ENCODE measurements at places on chromosomes 13 and 19.

DNA sequence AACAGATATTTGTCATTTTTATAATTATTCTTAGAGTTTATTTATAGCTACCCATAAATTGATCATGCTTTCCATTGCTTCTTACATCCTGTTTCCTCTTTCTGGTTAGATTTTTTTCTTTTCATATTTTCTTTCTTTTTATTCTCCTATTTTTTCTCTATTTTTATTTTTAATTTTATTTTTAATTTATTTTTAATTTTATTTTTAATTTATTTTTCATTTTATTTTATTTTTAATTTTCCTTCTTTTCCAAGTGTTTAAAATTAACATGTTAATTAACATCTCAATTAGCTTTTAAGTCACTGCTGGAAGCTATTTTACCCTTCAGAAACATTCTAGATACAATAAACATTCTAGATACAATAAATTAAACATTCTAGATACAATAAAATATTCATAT lies 269.6 kb downstream of the B3GLCT start:
- no peak for DNase-seq

- no peak for DNase-seq
Measured at GRCh38 chr19:28239270-28239669, 973.7 kb downstream of the UQCRFS1 start.

- no peak for DNase-seq
Measured at GRCh38 chr19:5997371-5997770, 19.4 kb upstream of the RANBP3 start.

GRCh38 chr19:41218615-41219507 lies at the start of gene AXL:
Gene AXL, plus strand, starts transcription at chr19:41219223. Its CDS starts 170 bp downstream, at chr19:41219393.
- peak; percentile 49 for DNase-seq

GRCh38 chr19:43731846-43732245 lies 16.0 kb downstream of the IRGC start:
- DNase-seq = no peak

DNA sequence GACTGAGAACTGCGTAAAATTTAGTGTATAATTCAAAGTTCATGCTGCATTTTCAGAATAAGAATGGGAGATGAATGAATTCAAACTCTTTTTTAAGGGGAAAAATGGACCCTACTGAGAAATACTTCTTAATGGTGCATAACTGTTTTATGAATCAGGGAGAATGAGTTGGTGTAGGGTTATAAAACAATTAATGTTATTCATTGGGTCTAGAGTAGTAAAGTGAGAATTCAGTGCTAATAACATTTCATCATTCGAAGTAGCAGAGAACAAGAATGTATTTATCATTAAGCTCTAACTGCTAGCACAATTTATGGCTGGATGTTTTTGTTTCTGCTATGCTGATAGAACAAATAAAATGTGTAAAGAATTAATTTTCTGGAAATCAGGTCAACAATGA lies 310.2 kb downstream of the SLITRK5 start:
- no peak for DNase-seq

DNA sequence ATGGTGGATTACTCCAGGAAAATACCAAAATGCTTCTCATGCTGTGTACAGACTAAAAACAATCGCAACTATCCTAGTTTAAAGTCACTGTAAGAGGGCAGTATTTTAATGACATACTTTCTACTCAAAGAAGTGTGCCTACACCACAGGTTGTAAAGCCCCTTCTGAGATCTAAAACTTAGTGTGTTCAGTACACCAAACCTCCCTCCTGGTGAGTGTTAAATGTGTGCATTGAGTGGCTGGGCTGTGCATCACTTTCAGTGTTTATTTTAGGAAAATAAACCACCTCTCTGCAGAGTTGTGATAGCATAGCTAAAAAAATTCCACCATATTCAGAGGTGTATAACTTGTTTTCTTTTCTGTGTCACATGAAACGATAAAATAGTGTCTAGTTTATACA lies 263.7 kb downstream of the DACH1 start:
- no peak for DNase-seq

DNA sequence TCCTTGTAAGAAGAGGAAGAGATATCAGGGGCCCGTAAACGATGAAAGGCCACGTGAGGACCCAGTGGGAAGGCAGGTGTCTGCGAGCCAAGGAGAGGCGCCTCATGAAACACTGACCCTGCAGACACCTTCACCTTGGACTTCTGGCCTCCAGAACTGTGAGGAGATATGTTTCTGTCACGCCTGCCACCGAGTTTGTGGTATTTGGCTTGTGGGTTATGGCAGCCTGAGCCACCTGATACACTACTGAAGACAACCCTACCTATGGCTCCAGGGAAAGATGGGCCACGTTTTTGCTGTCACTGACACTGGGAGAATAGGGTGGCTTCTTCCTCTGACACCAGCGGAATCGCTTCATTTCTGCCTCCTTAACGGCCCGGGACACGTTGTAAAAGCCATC lies 217.5 kb upstream of the MAB21L1 start:
- no peak for DNase-seq

- DNase-seq = peak; percentile 97
Measured at GRCh38 chr19:45641274-45642105, 2.3 kb upstream of the EML2 start.

- DNase-seq = peak; percentile 39
Measured at GRCh38 chr13:80979035-80979641, 638.2 kb upstream of the SPRY2 start.

DNA sequence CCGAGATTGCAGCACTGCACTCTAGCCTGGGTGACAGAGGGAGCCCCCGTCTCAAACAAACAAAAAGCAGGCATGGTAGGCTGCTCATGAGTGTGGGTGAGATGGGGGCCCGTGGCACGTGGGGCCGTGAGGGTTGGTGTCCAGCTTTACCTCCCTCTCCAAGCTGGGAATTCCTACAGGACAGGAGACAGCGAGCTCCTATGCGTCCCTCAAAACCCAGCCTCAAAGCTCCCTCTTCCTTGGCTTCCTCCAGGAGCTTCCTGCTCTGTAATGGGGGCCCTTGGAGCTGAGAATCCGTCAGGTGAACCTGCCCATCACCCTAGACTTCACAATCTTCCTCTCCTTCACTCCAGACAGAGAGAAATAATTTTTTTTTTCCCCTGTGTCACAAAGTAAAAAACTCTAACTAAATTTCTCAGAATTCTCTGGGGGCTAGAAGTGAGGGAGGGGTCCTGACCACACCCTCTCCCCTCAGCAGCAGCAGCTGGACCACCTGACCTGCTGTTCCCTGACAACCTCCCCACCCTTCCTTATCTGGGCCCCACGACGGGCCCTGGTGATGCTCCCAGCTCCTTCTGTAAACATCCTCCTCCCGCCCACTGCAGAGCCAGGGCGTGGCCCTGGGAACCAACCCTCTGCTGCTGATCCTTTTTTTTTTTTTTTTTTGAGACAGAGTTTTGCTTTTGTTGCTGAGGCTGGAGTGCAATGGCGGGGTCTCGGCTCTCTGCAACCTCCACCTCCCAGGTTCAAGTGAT lies 22.1 kb upstream of the WDR18 start:
- peak; percentile 89 for DNase-seq

DNA sequence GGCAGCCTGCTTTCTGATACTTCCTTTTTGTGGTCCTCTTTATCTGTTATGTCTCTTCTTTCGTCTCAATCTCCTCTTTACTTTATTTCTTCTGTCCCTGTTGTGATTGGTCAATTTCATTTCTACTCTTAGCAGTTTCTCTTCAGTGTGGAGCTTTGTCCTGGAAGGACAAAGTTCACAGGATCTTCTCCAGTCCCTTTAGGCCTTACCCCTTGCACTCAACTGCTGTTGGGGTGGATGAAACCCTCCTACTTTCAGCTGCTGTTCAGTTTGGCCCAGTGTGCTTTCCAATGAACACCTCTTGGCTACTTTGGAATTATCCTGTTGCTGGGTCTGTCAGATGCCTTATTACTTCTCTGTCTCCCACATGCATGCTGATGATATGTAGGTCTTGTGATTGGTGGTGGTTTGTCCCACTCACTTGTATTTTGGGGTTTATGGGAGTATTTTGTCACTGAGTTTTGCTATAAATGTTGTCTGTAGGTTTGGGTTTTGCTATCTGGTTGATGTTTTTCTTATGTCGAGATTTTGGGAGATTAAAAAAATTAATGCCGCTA lies 24.8 kb downstream of the WDR62 start:
- DNase-seq = no peak

DNA sequence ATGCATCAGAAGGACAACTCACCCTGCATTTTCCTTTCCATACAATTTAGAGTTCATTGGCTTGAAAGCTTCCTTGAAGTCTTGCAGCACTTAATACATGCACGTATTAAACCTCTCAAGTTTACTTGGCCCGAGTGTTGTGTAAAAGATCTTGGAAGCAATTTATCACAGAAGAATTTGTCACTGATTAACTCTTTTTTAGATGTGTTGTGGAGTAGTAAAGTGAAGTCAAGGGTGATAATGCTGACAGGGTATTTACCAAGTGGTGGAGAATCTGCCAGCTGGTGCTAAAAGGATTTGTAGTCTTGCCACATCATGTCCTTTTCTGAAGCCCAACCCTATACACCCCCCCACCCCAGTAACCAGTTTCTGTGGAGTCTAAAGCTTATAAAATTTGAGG lies 421.0 kb upstream of the MIR17HG start:
- DNase-seq = no peak

DNA sequence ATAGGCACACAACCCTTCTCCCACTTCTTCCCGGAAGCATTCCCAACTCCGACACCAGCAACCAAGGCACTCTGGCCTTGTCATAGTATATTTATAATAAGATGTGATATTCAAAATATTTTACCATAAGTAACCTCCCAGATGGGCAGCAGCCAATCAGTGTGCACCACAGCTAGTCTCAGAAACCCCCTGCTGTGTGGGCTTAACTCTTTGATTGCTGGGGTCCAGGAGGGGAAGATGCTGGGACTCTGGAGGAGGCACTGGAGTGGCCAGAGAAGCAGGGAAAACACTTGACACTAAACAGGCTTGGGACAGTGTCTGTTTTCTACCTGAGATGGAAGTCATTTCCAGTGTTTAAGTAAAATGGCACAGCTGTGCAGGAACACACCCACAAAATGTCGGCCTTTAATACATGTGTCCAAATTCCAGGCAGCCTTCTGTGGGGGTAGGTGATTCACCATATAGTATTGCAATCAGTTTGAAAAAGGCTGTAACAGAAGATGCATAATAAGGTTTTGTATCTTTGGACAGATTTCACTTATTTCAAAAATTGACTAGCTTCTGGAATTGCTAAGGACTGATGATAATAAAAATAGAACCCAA lies 100.7 kb downstream of the MBNL2 start:
- no peak for DNase-seq

DNA sequence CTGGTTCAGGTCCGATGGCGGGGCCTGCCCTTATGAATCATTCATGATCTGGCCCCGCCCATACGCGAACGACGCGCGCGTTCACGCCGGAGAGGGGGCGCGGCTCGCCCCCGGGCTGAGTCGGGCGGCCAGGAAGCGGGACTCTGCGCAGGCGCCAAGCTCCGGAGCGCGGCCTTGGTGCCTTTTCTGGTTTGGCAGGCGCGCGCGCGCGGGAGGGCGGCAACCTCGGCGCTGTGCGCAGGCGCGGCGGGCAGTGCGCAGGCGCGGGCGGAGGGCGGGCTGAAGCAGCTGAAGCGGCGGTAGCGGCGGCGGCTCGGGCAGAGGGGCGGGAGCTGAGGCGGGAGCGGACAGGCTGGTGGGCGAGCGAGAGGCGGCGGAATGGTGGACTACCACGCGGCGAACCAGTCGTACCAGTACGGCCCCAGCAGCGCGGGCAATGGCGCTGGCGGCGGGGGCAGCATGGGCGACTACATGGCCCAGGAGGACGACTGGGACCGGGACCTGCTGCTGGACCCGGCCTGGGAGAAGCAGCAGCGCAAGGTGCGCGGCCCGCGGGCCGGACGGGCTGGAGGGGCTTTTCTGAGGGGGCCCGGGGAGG lies at the start of gene ACTN4:
ACTN4 (plus strand) TSS at position 282 of the 598 bp plus-strand sequence; CDS start at position 379, 97 bp downstream.
- peak; percentile 87 for DNase-seq

DNA sequence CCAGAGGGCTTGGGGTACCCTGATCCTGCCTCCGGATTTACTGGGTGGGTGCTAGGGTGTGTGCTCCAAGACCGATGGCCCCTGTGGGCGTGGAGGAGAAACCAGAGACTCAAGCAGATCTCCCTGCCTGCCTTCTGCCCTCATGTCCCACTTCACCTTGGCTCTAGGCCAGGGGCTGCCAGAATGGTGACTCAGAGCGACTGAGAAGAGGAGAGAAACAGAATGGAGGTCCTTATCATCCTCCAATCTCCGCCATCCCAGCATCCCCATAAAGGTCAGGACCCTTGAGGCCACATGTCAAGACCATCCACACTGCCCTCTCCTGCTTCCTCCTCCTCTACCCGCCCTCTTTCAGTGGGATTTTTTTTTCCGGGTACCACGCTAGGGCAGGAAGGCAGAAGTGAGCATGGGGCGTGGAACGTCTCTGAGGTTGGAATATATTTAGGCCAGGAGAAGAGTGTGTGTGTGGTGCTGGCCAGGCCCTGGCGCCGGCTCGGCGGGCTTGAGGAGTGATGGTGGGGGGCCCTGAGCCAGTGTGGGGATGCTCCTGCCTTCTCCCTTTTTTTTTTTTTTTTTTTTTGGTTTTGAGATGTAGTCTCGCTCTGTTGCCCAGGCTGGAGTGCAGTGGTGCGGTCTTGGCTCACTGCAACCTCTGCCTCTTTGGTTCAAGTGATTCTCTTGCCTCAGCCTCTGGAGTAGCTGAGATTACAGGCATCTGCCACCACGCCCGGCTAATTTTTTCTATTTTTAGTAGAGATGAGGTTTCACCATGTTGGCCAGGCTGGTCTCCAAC lies 22.3 kb downstream of the IER2 start:
- DNase-seq = no peak

GRCh38 chr19:12656899-12657571 lies 9.5 kb downstream of the MAN2B1 start:
- DNase-seq = no peak
